Left renal cortex interstitium (tissue), 4 donors: ENCODE measurements at places on chromosomes 16 and 17.

DNA sequence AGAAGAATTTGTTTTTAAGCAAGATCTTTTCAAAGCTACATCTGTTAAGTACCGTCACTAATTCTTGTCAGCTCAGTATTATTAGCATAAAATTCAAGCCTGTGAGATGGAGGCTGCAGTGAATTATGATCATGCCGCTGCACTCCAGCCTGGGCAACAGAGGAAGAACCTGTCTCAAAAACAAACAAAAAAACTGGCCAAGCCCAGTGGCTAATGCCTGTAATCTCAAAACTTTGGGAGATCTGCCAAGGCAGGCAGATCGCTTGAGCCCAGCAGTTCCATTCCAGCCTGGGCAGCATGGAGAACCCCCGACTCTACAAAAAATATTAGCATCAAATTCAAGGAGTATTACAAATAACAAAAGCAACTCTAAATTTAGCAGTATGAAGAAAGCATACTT, 88.0 kb downstream of the STXBP4 start:
- DNase-seq: no peak

- DNase-seq: no peak
Observed at GRCh38 chr17:74981979-74982662, 5.3 kb upstream of the CDR2L start.

DNA sequence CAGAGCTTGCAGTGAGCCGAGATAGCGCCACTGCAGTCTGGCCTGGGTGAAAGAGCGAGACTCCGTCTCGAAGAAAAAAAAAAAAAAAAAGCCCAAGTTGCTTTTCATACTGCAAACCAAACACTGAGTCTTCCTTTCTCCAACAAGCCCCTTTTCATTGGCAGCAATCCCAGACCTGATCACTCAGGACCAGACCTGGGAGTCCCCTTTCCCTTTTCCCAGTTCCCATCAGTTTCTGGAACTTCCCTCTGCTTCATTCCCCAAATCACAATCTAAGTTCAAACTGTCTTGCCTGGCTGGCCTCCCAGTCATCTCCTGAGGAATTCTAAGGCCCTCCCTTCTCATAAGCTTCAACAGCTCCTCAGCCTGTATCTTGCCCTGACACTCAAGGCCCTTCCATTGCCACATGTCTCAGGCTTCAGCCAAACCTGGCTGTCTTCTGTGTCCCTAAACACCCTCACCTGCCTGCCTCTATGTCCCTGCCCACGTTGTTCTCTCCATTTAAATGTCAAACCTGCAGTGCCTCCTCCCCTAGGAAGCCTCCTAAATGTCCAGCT, 11.8 kb upstream of the PHF12 start:
- DNase-seq: no peak

DNA sequence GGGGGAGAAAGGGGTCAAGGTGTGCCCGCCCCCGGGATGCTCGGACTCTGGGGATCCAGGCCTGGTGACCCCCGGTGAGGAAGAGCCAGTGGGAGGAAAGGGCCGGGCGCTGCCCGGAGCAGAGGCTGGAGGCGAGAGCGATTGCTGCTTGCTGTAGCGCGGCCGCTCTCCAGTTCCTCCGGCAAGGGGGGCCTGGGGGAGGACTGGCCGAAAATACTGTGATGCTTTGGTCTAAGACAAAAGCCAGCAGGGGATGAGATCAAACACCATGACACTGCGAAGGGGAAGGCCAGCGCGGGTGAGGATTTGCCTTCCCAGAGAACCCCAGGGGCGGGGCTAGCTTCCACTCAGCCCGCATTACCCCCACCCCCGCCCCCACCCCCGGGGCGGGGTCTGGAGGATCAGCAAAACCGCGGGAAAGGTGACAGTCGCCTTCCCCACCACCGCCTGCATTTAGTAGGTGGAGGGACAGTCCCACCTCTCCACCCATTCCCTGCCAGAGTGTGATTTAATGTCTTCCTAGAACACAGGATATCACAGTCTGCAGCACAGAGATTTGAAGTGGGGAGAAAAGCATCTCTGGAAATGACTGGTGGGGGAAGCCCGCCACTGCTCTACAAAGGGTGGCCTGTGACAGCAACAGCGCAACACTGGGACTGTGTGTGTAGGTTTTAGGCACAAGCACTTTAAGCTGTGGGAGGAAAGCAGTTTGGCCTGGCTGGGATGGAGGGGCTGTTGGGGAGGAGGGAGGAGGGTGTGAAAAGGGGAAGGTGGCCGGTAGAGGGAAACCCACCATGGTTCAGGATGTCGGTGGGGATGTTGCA, 25.7 kb downstream of the MRC2 start:
- DNase-seq: no peak

DNA sequence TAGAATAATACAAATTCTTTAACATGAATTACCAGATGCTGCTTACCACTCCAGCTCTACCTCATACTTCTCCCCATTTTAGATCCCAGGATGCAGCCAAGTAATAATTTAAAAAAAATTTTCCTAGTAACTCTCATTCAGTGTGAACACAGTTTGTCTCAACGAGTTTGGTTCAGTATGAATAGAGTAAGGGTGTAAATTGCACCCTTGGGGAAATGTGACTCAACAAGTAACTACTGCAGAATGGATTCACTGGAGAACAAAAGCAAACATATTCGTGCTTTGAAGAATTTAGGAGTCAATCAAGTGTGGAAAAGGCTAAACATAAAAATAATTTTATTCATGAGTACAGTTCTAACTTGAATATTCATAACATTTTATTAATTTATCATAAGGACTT, 23.0 kb downstream of the KCNJ16 start:
- DNase-seq: no peak

- no peak for DNase-seq
Observed at GRCh38 chr17:32141679-32142037, 644 bp upstream of the RHOT1 start.

GRCh38 chr17:4483012-4483840, 15.5 kb upstream of the SPNS2 start:
- DNase-seq: no peak

- no peak for DNase-seq
Observed at GRCh38 chr16:20844588-20844987, 38.3 kb downstream of the REXO5 start.
